Activated CD4-positive, alpha-beta memory T cell treated with anti-CD3 and anti-CD28 coated beads for 36 hours (primary cell): ENCODE measurements at places on chromosomes 13 and 19. TPM values are rescaled to one million over a fixed set of nuclear protein-coding genes. Genes with fewer than 3 reads are reported as not detected.

- DNase-seq: no peak
Measured at GRCh38 chr13:49042476-49042875, 66.8 kb downstream of the FNDC3A start.

The GTF2F2 gene
- 25.4 TPM for total RNA-seq

The ITPKC gene
- 6.4 TPM for total RNA-seq

DNA sequence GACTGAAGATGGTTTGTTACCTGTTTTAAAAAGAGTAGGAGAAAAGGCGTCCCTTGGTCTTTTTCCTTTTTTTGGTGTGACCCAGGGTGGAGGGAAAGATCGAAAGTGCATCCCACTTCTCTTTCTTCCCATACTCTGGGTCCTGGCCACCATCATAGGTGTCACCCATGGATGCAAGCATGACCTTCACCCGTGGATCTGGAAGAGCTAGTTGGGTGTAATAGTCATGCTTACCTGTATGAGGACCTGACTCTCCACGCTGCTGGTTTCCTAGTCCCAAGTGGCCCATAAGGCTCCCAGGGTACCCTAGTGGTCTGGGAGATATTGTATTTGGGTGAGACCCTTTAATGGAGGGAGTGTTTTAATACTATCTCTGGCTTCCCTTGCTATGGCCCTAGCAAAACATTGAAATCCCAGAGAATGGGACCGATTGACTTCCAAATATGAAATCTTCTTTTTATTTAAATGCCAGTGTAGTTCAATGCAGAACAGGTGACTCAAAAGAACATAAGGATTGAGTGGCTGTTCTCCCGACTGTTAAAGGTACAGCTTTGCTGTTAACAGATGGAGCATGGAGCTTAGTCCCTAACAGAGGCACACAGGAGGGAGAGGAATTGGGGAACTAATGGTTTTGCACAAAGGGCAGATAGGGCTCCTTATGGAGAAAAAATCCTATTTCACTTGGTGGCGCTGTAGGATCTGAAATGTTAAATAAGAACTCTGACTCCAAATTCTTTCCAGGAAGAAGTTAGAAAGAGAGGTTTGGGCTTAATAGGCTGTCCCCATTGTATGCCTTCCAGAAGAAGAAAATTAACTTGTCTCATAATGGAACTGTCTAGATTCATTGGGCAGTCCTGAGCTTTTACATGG lies 7.0 kb upstream of the ZNF550 start:
- DNase-seq: no peak

- DNase-seq: peak; percentile 38
Measured at GRCh38 chr19:15419413-15420025, 731 bp upstream of the AKAP8L start.

The ZNF667 gene
- total RNA-seq: not detected

The ADGRE3 gene
- total RNA-seq: not detected

The KLK4 gene
- not detected for total RNA-seq

The IGFL1 gene
- total RNA-seq: not detected

DNA sequence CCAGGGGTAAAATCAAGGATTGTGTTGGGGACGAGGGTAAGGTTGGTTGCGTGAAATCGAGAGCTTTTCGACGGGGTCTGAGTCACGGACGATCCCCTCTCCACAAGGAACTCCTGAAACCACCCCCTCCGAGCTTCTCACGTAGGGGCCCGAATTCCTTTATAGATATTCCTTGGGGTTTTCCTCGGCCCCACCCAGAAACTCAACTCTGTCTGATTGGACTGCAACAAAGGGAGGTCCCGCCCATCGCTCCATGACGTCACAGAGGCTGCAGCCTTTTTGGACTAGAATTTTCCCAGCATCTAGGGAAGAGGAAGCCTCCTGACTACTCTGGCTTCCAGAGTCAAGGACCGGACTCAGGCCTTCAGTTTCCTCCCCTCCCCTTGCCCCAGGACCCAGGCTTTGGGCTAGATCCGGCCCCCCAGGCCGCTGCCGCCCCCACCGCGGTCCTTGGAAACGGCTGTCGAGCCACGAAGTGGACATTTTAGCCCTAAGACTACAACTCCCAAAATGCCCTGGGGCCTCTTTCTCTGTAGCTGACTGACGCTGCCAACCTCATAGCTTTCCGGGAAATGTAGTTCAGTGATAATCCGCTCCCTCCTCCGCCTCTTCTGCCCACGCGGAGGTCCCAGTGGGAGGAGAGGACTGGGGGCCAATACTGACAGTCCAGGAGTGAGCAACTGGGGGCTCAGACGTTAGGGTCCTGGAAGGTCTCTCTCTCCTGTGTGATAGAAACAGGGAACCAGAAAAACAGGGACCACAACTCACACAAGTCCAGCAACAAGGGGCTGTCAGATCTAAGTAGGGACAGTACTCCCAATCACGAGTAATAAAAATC lies at the start of gene IZUMO1:
Gene IZUMO1 (minus strand): TSS at position 172 of the 838 bp plus-strand sequence. CDS start 1,050 bp downstream, outside the sequence.
- DNase-seq: peak; percentile 72

The SIGLEC8 gene
- total RNA-seq: not detected

GRCh38 chr19:49056101-49056901 lies 1.2 kb downstream of the CGB7 start:
- peak; percentile 66 for DNase-seq

The CADM4 gene
- 0.39 TPM for total RNA-seq

The CYP4F11 gene
- not detected for total RNA-seq

DNA sequence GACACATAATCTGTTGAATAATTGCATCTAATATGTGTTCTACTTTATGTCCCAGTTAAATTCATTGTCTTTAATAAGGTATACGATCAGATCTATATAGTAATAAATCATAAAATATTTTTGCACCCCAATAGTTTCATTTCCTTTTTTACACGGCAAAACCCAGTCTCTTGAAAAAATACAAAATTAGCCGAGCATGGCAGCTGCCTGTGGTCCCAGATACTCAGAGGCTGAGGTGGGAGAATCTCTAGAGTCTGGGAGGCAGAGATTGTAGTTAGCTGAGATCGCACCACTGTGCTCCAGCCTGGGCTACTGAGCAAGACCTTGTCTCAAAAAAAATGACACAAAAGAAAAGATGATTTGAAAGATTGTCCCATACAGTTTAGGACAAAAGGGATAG lies 52.3 kb upstream of the PARP4 start:
- no peak for DNase-seq

The COX7A1 gene
- not detected for total RNA-seq

GRCh38 chr19:9165261-9165660 lies 13.5 kb upstream of the OR7D2 start:
- DNase-seq: no peak

GRCh38 chr19:16585094-16585801 lies 13.0 kb upstream of the SLC35E1 start:
- peak; percentile 38 for DNase-seq

The C5AR1 gene
- 0.48 TPM for total RNA-seq

DNA sequence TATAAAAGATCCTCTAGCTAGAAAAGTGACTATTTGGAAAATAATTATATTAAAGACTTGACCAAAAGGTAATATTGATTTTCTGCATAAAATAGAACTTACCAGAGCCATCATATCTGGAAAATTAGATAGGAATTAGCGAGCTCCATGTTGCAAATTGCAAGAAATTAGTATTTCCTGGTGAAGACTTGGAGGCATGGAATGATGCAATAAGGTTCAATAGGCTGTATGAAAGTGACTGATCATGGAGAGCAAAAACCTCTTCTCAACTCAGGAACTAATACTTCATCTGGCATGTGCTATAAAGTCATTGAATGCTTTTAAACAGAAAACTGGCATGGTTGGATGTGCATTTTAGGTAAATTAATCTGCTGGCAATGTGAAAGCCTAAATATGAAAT lies 66.3 kb upstream of the UFM1 start:
- DNase-seq: no peak

DNA sequence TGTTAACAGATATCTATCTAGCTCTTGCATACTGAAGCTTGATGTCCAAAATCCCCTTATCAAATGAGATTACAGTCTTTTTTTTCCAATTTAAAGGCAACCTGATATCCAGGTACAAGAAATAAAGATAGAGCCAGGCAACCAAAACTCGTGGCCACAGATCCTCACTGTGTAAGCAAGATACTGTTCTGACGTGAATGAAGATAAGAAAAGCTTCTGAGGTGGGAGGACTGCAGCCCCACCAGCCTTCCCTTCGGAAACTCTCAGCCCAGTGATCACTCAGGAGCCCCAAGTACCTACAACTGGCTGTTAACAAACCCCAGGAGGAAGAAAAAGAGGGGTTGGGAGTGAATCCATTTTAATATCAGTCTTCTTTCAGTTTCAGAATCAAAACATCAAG lies 191.6 kb downstream of the EFNB2 start:
- no peak for DNase-seq

DNA sequence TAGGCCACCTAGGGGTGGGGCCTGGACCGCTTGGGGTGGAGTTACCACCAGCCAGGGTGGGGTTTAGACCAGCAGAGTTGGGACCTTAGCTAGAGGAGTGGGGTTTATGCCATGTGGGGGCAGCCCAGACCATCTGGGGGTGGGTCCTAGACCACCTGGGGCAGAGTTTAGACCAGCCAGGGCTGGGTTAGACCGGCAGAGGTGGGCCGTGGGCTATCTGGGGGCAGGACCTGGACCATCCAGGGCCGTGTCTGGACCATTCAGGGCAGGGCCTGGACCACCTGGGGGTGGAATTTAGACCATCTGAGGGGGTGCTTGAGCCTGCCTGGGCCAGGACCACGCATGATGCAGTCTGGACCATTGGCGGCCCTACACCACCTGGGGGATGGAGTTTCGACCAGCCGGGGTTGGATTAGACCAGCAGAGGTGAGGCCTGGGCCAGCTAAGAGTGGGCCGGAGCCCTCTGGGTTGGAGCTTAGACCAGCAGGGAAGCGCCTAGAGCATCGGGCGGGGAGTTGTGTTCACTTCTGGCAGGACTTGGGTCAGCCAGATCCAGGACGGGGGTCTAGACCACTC lies 10.0 kb upstream of the CACNG6 start:
- DNase-seq: no peak

The NFIX gene
- total RNA-seq: 1.6 TPM

The KPTN gene
- total RNA-seq: 7.0 TPM

The ZNF28 gene
- total RNA-seq: 12.0 TPM

The FKRP gene
- total RNA-seq: 12.3 TPM

The PALM gene
- total RNA-seq: not detected

GRCh38 chr13:34201050-34201913 lies 383.3 kb downstream of the RFC3 start:
- no peak for DNase-seq

DNA sequence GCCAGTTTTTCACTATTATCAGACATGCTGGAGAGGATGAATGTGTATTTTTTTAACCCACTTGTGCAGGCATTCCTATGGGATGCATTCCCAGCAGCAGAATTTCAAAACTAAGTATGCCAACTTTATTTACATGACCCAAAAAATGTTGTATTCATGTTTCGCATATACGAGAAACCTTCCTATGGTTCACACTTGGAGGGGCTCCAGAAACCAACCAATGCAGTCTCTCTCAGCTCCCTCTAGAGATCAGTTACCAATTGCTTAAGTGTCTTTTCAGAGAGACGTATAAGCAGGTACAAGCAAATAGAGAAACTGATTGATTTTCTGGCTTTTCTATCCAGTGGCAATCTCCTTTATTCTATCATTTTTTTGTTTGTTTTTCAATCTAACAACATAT lies 5.5 kb upstream of the PTOV1 start:
- no peak for DNase-seq
